CD4-positive, alpha-beta T cell treated with Interleukin-6 at 100 ng/mL for 8 hours (primary cell): ENCODE measurements at places on chromosomes 5 and 9.
A peak's percentile ranks its signal among the peaks of the same experiment; 100 is the strongest.

DNA sequence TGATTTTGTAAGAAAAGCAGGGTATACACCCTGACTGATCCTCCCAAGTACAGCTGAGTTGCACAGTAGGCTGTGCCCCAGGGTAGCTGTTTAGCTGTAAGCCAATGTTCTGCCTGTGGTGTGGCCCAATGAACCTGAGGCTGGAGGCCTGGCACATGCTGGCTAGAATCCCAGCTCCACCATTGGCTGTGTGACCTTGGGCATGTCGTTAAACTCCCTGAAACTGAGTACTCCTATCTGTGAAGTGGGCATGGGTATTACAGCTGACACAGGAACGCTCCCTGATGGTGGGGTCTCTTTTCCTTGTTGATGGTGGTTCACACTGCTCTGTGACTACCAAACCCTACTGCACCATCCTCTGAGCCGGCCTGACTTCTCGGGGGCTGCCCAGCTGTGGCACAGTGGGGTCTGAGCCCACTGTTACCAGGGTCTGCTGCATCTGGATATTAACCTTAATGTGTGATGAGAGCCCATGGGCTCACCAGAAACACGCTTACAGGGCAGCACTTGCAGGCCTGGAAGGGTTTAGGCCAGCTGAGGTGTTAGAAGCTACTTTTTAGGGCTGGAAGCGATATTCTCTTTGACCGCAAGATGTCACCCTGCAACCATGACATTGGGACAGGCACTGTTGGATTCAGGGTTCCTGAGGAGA, 7.0 kb upstream of the GADD45G start:
- DNase-seq, result peak; percentile 38

DNA sequence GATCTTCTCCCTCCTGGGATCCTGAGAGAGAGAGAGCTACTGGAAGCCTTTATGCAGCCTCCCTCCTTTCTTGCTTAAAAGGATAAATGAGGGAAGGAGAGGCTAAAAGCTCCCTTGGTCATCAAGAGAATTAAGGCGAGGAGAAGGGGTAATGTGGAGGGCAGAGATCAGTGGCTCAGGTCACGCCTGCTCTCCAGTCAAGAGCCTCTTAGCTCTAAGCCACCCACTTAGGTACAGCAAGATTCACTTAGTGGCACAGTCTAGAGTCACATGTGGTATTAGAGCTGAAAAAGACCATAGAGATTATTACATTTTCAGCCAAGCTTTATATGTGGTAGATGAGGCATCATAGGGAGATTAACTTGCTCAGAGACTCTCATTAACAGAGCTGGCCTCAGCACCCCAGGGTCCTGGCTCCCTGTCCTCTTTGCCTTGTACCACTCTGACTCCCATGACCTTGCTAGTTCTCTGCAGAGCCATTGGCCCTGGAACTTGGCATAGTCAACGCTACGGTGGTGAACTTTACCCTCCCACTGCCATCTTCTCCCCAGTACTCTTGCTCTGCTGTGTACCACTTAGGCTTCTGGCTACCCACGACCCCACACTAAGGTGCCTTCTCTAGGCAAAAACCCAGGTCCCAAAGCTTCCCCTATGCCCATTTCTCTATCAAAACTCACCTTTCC, 37.6 kb downstream of the MFAP3 start:
- no peak for DNase-seq

DNA sequence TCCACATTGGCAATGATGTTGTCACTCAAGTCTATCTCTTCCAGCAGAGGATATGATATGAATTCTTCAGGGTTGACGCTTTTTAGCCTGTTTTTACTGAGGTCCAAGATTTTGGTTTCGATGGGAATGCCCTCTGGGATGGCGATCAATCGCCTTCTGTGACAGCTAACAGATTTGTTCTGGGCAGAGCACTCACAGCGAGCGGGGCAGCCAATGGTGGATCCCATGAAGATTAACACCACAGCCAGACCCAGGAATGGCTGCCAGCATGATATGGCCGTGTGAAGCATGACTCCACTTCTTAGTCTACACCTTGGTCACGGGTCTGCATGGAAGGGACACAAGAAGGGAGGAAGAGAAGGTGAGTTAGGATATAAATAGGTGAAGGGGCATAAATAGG, 377.1 kb upstream of the C9orf72 start:
- no peak for DNase-seq

DNA sequence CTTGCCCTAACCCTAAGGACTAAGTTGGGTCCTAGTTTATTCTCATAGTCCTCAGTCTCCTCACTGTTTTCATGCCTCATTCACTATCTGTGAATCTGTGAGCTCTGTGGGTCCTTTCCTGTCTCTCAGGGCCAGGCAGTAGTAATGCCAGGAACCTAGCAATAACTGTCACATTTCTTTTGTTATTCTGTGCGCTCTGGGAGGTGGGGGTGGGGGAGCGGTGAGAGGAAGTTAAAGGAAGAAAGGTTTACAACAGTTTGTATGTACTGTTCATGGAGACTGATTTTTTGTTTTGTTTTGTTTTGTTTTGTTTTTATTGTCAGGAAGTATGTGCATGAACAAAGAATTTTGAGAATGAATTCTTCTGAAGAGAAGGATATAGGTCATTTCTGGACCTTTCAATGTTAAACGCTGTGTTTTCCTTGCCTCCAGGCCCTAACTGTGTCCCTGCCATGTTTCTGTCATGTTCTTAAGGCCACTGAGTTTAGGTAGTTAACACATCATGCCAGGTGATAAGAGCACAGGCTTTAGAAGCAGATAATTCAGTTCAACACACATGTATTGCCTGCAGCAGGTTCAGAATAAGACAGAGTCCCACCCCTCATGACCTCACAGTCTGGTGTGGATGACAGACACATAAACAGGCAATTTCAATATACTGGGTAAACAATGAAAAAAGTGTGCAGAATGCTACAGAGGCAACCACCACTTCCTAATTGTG, 13.3 kb upstream of the FEM1C start:
- no peak for DNase-seq

GRCh38 chr5:59600998-59601397, 292.5 kb downstream of the PDE4D start:
- no peak for DNase-seq

GRCh38 chr9:970151-970996, 6.1 kb upstream of the DMRT3 start:
- no peak for DNase-seq

DNA sequence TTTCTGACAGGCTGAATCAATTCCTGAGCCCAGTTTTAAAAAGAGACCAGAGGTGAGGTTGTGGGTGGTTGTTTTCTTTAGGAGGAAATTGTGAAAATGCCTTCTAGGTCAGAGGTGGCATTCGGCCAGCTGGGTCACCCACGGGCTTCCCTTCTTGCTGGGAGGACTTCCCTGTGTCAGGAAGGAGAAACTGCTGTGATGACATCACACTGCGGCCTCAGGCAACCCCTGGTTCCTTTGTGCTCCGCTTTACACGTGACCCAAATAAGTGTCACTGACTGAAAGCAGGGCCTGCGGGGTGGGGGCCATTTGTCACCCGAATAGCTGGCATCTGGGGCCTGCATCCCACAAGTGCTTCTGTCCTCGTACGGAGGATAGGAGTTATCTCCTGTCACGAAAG, 39.7 kb downstream of the FABP6 start:
- DNase-seq, result no peak

- no peak for DNase-seq
Observed at GRCh38 chr5:144192661-144193060, 22.0 kb downstream of the KCTD16 start.

DNA sequence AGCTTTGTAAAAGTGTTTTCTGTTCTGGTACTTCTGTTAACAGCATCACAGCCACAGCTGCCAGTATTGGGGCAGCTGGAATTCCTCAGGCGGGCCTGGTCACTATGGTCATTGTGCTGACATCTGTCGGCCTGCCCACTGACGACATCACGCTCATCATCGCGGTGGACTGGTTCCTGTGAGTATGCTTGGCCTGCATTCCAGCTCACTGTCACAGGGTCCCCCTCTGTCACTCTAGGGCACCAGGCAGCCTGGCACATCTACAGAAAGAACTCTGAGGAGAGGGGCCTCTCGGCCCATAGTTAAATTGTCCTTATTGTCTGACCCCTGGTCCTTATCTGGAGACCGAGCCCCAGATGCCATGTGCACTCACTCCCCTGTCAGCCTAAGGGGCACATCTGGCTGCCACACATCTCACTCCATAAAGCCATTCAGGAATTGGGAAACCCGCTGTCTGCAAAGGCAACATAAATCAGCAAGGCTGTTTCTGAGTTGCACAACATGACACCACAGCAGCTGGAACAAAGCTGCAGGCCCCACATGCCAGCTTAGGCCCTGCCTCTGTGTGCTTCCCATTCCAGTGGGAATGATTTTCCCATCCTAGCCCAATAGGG, 77.5 kb downstream of the SLC1A3 start:
- no peak for DNase-seq

DNA sequence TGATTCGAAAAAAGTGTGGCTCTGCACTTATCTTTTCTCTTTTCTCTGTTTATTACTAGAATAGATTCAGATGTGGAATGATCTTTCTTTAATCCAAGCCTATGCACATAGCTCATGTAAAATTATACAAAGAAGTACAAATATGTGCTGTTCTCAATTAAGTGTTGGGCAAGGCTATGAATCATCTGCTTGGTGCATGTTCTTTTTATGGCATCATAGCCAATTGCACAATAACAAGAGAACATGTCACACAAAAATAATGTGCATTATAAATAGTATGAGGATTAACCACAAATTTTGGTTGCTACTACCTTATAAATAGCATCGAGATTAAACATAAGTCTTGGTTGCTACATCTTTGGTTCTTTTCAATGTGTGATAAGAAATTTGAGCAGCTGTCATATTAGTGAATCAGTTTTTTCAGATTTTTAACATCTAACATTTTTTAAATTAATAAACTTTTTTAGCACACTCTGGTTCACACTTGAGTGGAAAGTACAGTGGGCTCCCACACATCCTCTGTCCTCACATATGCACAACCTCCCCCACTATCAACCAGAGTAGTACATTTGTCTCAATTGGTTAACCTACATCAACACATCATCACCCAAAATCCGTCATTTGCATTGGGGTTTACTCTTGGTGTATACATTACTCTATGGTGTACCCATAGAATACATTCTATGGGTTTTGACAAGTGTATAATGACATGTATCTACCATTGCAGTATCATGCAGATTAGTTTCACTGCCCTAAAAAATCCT, 6.8 kb upstream of the RECK start:
- no peak for DNase-seq

GRCh38 chr9:120891245-120891883, 14.4 kb upstream of the PHF19 start:
- DNase-seq, result peak; percentile 83

GRCh38 chr5:178382754-178383164, 150.2 kb upstream of the PHYKPL start:
- no peak for DNase-seq

DNA sequence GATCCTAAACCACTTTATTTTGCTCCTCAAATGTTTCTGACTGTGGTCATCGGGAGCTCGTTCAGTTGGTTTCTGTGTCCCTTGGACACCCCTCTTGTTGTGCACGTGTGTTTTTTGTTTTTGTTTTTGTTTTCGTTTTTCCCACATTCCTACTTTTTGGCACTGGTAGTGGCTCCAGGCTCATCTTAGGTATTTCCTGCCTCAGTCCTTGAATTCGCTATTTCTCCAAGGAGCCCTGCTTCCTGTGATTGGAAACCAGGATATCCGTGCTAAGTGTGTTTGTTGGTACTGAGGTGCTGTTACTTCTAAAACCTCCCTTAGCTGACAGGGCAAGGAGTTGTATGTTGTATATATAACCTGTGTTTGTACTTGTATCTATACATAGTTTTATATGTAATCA, 5.9 kb downstream of the HMCN2 start:
- no peak for DNase-seq

GRCh38 chr9:132797861-132798659, 80.0 kb downstream of the AK8 start:
- no peak for DNase-seq
